ENCODE measurements at places on chromosomes 3 and 15.

DNA sequence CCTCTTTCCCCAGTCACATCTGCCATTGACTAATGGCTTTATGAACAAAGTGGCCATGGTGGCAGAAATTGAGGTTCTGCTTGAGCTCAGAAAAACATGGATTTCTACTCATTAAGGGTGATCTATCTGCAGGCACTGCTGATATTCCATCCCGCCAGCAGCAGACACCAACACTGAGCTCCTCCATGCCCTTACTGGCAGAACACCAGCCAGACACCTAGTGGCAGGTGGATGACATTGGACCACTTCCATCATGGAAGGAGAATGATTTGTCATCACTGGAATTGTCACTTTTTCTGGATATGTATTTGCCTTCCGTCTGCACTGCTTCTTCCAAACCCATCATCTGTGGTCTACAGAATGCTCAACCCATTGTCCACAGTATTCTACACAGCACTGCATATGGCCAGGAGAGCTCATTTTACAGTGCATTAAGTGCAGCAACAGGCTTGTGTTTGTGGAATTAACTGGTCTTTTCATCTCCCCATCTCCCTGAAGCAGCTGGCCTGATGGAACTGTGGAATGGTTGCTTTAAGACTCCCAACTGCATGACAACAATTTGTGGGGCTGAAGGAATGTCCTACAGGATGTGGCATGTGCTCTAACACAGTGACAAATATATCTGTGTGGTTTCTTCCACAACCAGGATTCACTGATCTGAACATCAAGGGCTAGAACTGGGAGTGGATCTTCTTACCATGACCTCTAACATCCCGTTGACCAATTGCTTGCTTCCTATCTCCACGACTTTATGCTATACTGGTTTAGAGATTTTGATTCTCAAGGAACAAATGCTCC, 103.4 kb downstream of the WNT7A start:
- no peak for DNase-seq

GRCh38 chr3:187165144-187165543, 25.8 kb upstream of the RPL39L start:
- no peak for DNase-seq

DNA sequence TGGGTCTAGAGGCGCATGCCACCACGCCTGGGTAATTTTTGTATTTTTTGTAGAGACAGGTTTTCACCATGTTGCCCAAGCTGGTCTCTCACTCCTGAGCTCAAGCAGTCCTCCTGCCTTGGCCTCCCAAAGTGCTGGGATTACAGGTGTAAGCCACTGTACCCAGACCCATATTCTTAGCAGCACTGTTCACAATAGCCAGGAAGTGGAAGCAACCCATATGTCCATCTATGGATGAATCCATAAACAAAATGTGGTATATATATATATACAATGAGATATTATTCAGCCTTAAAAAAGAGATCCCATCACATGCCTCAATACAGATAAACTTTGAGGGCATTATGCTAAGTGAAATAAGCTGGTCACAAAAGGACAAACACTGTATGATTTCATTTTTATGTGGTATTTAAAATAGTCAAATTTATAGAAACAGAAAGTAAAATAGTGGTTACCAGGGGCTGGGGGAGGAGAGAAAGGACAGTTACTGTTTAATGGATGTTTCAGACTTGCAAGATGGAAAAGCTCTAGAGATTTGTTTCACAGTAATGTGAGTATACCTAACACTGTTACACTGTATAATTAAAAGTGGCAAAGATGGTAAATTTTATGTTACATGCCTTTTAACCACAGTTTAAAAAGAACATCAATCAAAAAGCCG, 35.7 kb upstream of the GRAMD1C start:
- DNase-seq = no peak

DNA sequence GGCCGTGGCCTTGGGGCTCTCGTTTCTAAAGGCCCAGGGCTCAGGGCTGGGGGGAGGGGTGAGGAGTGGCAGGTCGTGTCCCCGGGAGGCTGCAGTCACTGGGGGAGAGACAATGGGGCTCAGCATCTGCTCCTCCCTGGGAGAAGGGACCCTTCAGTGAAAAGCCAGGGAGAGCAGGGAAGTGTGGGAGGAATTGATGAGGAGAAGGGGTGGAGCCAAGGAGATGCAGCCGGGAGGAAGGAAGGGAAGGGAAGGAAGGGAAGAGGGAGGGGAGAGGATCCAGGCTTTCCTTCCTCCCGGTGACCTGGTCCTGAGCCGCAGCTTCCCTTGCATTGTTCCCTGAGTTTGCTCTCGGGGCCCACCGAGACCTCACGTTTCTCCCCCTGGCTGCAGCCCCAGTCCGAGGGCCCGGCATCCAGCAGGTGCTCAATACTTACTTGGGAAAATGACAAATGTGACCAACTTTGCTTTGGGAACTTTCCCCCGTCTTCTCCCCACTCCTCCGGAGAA, 1.4 kb upstream of the ZNF710 start:
- no peak for DNase-seq

- DNase-seq = no peak
Measured at GRCh38 chr3:190767851-190768250, 94.6 kb downstream of the GMNC start.

DNA sequence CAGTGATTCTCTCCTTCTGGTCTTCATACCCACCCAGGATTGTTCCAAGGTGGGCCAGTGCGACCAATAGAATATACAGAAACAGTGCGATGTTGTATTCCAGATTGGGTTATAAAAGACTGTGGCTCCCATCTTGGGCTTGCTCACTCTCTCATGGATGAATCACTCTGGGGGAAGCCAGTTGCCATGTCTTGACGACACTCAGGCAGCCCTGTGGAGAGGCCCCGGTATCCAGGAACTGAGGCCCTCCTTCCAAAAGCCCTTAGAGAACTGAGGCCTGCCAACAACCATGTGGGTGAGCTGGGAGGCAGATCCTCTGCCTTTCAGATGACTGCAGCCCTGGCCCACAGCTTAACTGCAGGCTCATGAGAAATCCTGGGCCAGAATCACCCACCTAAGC, 57.2 kb downstream of the SH3GL3 start:
- DNase-seq = no peak

- no peak for DNase-seq
Measured at GRCh38 chr3:80767604-80768003, 993.8 kb downstream of the GBE1 start.

- no peak for DNase-seq
Measured at GRCh38 chr3:66398228-66399025, 102.4 kb downstream of the LRIG1 start.

DNA sequence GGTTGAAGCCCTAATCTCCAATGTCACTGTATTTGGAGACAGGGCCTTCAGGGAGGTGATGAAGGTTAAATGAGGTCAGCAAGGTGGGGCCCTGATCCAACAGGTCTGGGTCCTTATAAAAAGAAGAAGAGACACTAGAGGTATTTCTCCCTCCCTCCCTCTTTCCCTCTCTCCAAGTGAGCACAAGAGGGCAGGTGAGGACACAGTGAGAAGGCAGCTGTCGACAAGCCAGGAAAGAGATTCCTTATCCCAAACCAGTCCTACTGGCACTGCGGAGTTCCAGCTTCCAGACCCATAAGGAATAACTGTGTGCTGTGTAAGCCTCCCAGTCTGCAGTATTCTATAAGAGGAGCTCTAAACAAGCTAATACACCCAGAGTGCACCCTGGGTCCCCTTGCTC, 134.7 kb downstream of the ADAMTS17 start:
- no peak for DNase-seq

DNA sequence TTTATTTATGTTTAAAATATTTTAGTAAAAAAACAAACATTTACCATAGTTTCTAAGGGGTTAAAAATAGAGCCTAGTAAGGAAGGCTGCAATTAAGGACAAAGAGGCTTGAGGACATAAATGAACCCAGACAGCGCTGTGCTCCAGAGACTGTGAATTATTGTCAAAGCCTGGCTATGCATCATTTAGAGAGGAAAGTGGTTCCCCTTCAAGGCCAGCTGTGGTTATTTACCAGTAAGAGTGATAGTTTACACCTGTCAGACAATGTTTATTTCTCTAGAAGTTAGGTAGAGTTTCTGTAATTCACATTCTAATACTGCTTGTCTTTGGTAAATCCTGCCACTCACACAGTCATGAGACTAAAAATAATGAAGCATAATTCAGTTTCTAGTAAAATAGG, 32.4 kb upstream of the PIK3R4 start:
- no peak for DNase-seq

DNA sequence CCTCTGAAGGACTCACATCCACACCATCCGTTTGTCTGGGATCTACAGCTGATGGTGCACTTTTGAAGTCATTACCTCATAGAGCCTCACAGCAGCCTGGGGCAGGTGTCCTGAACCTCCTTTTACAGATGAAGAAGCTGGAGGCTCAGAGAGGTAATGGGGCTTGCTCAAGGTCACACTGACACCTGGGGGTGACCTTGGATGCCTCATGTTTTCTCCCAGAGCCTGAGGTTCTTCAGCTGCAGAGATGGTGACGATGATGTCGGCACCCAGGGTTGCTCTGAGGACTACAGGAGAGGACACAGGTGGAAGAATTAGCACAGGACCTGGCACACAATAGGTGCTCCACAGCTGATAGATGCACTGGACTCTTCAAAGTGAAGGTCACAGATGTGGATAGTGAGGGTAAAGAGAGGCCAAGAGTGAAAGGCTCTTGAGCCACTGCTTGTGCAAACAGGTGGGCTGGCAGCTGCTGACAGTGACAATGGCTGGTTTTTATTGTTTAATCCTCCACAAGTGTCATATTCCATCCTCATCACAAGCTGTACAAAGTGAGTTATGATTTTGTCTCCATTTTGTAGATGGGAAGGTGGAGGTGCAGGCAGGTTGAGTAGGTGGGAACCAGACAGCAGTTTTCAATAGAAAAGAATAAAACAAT, 17.4 kb upstream of the ATP2B2 start:
- no peak for DNase-seq

- DNase-seq = no peak
Measured at GRCh38 chr15:75732177-75732808, 19.6 kb upstream of the CSPG4 start.

GRCh38 chr3:54772746-54773145, 155.1 kb downstream of the LRTM1 start:
- DNase-seq = no peak

DNA sequence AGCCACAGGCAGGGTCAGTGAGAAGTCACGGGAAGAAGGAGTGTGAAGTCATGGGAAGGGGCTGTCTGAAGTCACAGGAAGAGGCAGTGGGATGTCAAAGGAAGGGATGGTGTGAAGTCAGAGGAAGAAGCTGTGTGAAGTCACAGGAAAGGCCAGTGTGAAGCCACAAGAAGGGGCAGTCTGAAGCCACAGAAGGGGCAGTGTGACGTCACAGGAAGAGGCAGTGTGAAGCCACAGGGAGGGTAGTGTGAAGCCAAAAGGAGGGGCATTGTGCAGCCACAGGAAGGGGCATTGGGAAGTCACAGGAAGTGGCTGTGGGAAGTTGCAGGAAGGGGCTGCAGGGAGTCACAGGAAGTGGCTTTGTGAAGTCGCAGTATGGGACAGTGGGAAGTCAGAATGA, 35.1 kb downstream of the GASK1A start:
- DNase-seq = no peak

DNA sequence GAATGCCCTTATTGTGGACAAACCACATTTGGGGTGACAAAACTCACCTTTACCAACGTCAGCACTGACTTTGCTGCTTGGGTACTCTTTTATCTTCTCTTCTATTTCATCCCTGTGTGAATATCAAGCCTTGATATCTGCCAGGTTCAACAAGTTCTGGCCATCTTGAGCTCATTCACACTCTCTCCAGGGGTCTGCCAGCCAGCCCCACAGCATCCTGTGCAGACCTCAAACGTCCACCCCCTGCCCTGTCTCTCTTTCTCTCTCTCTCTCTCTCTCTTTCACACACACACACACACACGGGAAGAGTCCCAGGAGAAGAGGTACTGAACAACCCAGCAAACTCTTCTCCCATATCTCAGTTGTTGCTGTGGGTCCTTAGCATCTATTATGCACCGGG, 10.7 kb downstream of the ILDR1 start:
- no peak for DNase-seq

DNA sequence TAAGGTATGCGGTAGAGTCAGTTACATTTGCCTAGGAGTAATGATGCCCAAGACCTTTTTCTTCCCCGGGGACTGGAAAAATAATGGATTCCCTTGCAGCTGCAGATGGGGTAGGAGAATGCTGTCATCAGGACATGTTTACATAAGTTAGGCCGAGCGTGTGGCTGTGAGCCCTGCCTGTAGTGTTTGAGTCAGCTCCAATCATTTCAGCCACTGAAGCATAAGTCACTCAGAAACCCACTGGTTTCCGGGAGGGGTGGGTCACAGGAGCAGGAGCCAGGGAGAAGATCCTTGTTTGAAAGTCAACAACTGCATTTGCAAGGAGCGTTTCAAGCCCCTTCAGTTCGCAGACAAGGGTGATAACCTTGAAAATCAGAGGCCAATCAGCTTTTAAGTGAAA, 562.3 kb downstream of the MCTP2 start:
- no peak for DNase-seq

DNA sequence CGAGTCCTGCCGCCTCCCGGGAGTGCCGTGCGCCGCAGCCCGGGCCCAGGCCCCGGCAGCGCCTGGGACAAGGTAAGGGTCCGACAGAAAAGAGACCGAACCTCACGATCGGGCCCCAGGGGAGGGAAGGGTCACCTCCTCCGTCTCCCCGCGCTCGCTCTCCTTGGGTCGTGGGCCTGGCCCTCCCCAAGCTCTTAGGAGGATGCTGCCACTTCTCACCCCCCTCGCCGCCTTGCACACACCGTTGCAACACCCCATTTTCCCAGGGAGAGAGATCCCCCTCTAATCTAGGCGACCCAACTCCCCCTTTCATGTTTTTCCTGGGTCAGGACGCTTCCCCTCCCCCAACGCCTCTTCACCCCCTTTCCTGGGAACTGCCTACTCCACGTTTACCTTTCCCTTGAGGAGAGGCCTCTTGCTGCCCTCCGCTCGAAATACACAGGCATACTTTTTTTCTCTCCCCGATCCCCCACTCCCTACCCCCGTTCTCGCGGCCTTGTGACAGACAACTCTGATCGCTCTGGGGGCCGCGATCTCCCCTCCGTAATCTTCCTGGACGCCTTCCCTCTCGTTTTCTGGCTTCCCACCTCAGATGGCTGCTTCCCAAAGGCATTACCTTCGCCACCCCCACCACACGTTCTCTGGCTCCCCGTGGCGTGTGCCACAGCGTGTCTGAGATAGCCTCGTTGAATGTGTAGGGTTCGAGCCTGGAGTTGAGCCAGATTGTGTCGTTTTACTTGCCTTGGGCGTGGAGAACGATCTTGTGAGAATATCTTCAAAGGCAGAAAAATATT, 688 bp downstream of the SETD5 start:
- peak; percentile 27 for DNase-seq

DNA sequence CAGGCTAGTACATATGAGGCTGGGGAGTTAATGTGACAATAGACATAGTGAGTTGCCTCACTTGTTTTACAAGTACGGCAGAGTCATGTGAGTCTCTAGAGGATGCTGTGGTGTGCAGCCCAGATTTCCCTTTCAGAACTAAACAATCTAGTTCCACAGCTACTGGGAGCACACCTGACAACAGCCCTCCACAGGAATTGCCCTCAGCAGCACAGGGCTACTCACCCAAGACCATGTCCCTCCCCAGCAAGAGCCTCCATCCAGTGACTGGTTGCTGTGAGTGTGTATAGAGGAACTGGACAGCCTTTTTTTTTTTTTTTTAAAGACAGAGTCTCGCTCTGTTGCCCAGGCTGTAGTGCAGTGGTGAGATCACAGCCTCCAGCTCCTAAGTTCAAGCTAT, 40.2 kb upstream of the UBE2E2 start:
- DNase-seq = no peak
